Neural crest cell (in vitro differentiated cells): ENCODE measurements at places on chromosomes 2 and 18. TPM values are rescaled to one million over a fixed set of nuclear protein-coding genes. Genes with fewer than 3 reads are reported as not detected.
A peak's percentile ranks its signal among the peaks of the same experiment; 100 is the strongest.

Gene POTEJ
- not detected in 2 replicates for total RNA-seq

Gene SLC38A11
- total RNA-seq: not detected in 2 replicates

GRCh38 chr2:112791019-112791418, 6.7 kb upstream of the IL1A start:
- H3K4me1 ChIP-seq: peaks cover 4% of the 10 kb centered on the region
- no peak for DNase-seq
- H3K36me3 ChIP-seq: peaks cover 3% of the 10 kb centered on the region
- H3K27me3 ChIP-seq: no peaks in the 10 kb centered on the region
- no peak overlapping the region for H3K27ac ChIP-seq

GRCh38 chr2:174965992-174966744, 39.0 kb downstream of the CHN1 start:
- no peaks in the 10 kb centered on the region for H3K27me3 ChIP-seq
- no peak overlapping the region for H3K4me3 ChIP-seq
- H3K4me1 ChIP-seq: peaks cover 62% of the 10 kb centered on the region
- H3K36me3 ChIP-seq: no peaks in the 10 kb centered on the region
- DNase-seq: no peak
- peak overlapping the region; percentile 92 for H3K27ac ChIP-seq
